IPS-NIHi11 (cell line): ENCODE measurements at places on chromosomes 16 and 17.

- DNase-seq = no peak
Observed at GRCh38 chr16:76946879-76947278, 244.1 kb upstream of the MON1B start.

DNA sequence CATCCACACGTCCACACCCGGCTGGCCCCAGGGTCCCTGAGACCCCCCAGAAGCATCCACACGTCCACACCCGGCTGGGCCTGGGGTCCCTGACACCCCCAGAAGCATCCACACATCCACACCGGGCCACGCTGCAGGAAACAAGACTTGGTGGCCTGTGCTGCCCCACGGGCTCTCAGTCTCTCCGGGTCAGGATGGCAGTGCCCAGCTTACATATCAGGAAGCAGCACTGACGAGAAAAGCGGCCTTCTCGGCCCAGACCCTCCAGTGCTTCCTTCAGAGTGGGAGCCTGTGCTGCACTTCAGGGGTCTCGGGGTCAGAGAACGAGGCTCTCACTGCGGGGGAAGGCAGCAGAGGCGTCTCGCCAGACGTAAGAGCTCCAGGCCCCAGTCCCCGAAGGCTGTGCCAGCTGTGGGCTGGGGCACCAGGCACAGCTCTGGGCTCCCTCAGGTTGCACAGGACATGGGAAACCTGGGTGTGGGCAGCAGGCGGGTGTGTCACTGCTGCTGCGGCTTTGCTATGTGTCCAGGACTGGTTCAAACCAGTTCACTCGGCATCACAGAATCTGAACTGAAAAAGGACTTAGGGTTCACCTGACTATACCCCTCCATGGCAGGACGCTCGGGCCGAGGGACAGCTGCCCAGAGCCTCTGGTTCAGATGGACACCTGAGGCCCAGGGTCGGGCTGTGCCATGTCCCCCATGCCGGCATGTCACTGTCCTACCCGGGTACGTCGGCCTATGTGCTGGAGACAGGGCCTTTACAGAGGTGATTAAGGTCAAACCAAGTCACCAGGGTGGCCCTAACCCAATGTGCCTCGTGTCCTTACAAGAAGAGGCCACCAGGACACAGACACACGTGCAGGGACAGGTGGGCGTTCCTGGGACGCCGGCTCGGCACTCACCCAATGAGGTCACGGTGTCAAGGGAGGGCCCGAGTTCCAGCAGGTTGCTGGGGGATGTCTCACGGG, 40.2 kb upstream of the CHMP6 start:
- no peak for DNase-seq

- no peak for DNase-seq
Observed at GRCh38 chr16:82735673-82736091, 108.9 kb downstream of the CDH13 start.

GRCh38 chr17:47905221-47905733, 9.2 kb downstream of the SP2 start:
- DNase-seq = no peak

- no peak for DNase-seq
Observed at GRCh38 chr17:77476931-77477805, 336.4 kb downstream of the SEC14L1 start.

- peak; percentile 68 for DNase-seq
Observed at GRCh38 chr16:9820476-9821246, 361.6 kb downstream of the GRIN2A start.

DNA sequence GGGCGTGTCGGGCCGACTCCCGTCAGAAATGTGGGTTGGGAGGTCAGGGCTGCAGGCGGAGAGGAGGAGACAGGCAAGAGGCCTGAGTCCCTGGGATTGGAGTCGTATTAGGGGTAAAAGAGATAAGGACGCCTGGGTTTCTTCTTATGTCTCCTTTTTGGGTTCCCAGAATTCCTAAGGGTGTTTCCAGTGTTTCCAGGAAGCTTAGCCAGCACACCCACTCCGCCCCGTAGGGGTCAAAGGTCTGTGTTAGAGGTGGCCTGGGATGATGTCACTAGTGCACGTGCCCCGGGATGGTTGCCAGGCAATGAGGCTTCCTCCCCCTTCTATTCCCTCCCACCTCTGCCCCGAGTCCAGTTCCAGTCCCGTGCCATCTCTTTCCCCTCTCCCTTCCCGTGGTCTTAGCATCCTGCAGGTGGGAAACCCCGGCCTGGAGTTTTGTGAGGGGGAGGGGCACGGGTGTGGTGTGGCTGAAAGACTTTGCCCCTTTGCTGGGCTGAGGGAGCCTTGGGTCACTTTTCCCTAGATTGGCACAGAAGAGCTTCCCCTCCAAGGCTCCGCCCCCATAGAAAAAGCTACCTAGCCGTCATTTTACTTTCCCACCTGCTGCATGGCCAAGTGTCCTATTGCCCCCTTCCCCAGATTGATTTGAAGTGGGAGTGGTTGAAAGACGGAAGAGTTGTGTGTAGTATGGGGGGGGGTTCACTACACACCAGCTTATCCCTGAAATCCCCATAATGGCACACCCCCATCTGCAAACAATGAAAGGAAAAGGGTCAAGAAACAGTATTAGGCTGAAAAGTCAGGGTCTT, 2.8 kb downstream of the KDM6B start:
- peak; percentile 55 for DNase-seq

- no peak for DNase-seq
Observed at GRCh38 chr16:86663685-86664521, 85.6 kb downstream of the FOXL1 start.
